ENCODE measurements at places on chromosomes 4 and X.

GRCh38 chr4:26299254-26299882, 21.4 kb upstream of the RBPJ start:
- no peak for DNase-seq

DNA sequence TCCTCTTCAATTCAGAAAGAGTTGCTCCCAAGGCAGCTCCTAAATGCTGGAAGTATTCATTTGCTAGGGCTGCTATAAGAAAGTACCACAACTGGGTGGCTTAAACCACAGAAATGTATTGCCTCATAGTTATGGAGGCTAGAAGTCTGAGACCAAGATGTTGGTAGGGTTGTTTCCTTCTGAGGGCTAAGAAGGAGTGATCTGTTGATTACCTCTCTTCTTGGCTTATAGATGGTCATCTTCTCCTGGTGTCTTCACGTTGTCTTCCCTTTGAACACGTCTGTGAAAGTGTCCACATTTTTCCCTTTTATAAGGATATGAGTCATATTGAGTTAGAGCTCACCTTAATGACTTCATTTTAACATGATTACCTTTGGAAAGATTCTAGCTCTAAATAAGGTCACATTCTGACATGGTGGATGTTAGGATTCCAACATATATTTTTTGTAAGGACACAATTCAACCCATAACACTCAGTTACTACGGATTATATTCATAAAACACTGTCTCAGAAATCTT, 266.3 kb downstream of the SPATA18 start:
- DNase-seq, result no peak

DNA sequence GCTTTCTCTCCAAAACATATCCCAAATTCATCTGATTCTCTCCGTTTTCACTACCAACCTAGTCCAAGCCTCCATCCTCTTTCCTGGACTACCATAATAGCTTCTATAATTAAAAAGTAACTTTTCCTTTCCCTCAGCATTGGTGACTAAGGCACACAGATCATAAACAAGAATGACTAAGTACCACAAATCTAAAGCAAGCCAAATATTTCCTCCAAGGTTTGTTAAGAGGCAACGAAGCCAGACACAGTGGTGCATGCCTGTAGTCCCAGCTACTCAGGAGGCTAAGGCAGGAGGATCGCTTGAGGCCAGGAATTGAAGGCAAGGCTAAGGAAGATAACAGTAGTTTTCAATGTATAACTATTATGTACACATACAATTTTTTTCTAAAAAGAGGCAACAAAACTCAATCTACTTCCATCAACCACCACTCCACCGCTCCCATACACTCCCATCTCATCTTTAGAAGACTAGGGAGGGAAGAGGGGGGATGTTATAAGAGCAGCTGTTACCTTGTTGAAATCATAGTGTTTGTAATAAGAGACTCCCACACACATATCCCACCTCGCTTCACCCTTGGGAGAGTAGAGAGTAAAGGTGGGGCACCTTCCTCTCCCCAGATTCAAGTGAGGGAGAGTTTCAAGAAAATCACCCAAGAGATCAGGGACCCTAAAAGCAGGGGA, 4.2 kb upstream of the JCHAIN start:
- DNase-seq, result no peak

- DNase-seq, result no peak
These were observed 276.0 kb downstream of the KLHL13 start for GRCh38 chrX:117840645-117841044.
